ENCODE measurements at places on chromosomes 16 and 17.

- no peak for DNase-seq
Measured at GRCh38 chr16:27954191-27954590, 109.3 kb downstream of the GSG1L start.

DNA sequence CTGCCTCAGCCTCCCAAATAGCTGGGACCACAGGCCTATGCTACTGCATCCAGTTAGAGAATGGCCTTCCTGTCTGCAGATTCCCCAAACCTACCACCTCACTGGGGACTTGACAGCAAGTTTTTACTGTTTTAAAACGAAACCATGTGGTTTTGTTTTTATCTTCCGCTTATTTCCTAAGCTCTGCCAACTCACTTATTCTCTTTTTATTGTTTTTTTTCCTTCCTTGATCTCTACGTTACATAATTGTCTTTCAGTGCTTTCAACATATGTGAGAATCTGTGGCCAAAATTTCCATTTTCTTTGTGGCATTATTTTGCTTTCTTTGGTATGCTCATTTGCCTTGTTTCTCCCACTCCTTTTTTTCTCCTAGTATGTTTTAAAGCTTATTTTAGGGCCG lies 14.6 kb upstream of the SLC38A7 start:
- DNase-seq = no peak

GRCh38 chr17:13476720-13477119 lies 125.0 kb downstream of the HS3ST3A1 start:
- DNase-seq = no peak

GRCh38 chr17:7613769-7614424 lies 800 bp downstream of the FXR2 start:
- no peak for DNase-seq

- DNase-seq = no peak
Measured at GRCh38 chr17:64779376-64780095, 117.4 kb upstream of the SMURF2 start.

- DNase-seq = no peak
Measured at GRCh38 chr16:87297918-87298631, 19.1 kb downstream of the C16orf95 start.

DNA sequence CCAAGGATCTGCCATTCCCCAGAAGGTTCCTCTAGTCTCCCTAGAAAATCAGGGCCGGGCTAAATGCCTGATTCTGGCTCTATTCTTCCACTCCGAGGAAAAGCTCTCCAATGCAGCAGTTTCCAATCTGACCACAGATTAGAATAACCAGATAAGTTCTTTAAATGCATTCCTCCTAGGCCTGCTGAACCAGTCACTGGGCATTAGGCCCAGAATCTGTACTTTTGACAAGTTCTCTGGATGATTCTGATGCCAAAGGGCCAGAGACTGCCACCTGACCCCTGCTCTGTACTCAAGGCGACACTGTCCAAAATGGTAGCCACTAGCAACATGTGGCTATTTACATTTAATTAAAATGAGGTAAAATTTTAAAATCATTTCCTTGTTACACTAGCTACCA lies 22.3 kb downstream of the MAP3K14 start:
- DNase-seq = no peak

DNA sequence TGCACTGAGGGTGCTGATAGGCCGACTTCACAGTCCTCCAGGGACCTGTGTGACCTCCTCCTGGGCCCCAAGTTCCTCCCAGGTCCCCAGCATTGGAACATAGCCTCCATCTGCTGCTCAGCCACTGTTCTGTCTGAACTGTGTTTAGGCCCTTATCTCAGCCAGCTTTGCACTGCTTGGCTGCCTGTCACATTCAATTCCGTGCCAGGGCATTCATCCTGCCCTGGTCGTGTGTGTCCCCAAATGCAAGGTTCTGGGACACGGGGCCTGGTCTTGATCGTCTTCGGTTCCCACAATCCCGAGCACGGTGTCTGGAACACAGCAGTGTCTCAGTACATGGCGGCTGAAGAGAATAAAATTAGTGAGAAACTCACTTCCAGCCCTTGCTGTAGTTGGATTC lies 69.9 kb upstream of the NFAT5 start:
- DNase-seq = no peak

DNA sequence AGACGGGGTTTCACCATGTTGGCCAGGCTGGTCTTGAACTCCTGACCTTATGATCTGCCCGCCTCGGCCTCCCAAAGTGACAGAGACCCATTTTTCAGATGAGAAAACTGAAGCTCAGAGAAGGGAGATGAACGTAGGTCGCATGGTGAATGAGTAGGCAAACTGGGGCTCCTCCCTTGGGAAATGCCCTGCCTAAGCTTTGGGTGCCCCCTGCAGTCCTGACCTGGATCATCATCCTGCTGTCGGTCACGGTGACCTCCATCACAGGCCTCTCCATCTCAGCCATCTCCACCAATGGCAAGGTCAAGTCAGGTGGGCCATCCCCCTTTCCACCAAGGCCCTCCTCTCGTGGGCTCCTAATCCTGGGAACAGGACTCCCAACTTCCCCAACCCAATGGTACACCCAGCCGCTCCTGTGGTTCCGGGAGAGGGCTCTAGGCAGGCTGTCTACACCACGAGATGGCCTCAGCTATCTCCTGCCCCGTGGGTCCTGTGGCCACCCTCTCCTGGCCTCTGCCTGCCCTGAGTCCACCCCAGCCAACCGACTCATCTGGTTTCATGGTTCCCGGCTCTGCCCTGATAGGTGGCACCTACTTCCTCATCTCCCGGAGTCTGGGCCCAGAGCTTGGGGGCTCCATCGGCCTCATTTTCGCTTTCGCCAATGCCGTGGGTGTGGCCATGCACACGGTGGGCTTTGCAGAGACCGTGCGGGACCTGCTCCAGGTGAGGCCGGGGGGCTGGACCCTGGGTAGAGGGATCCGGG lies 4.7 kb downstream of the SLC12A3 start:
- DNase-seq = no peak

DNA sequence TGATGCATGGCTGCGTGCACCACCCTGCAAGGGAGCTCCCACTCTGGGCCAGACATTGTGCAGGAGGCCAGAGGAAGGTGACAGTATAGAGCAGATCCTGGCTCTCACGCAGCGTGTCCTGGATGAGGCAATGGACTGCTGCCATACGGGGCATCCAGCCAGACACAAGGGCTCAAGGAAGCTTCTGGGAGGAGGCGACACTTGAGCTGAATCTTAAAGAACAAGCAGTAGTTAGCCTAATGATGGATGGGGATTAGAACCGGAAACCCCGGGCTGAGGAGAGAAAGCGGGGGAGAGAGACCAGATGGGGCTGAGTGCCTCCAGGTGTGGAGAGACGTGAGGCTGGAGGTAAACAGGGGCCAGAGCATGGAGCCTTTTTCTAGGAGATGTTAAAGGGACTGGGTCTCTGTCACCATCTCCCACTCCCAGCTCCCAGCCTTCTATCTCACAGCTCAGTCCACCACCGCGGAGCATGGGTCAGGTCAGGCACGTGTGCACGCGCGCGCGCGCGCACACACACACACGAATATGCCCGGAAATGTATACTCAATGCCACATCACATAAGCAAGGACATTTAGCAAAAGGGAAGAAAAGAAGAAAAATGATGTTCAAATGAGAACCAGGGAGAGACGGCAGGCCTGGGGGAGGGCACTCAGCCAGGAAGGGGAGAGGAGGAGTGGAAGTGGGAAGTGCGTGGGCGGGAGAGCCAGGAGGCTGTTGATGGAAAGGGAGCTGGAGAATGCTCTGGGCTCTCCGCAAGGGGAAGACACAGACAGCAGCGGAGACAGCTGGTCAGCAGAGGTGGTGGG lies 46.3 kb downstream of the CCDC42 start:
- DNase-seq = no peak

DNA sequence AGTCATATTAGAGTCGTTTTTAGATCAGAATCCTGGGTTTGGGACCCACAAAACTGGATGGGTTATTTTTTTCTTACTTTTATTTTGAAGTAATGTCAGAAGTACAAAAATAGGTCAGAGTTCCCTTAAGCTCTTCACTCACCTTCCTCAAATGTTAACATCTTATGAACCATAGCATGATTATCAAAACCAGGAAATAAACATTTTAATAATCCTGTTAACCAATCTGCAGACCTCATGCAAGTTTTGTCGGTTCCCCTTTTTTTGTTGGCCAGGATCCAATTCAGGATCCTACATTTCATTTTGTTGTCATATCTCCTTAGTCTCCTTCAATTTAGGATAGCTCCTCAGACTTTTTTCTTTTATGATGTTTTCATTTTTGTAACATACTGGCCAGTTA lies 162.0 kb downstream of the CHD9 start:
- DNase-seq = no peak

DNA sequence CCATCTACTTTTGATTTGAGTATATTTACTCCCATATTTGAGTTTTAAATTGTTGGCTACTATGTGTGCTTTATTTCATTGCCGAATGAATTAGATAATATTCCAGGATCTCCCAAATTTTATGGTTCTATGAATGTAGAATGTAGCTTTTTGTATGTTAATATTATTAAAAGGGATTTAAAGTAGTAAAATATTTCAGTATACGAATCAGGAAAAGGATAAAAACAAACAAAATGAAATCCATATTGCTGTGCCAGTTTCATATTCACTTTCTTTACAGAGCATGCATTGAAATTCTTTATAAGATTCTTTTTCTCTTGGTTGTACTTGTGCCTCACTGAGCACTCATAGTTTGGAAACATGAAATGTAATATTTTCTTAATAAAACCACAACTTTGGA lies 155.1 kb downstream of the CHD9 start:
- no peak for DNase-seq

- no peak for DNase-seq
Measured at GRCh38 chr17:47305302-47305923, 18.3 kb upstream of the EFCAB13 start.

- DNase-seq = no peak
Measured at GRCh38 chr17:42155614-42156045, 841 bp upstream of the RAB5C start.

- DNase-seq = peak; percentile 33
Measured at GRCh38 chr17:50149091-50149416, 1.4 kb downstream of the PPP1R9B start.

- no peak for DNase-seq
Measured at GRCh38 chr17:49110509-49110908, 22.1 kb upstream of the B4GALNT2 start.

- no peak for DNase-seq
Measured at GRCh38 chr17:70276906-70277305, 107.6 kb downstream of the KCNJ2 start.

GRCh38 chr16:65410801-65411200 lies 288.9 kb upstream of the CDH11 start:
- DNase-seq = no peak

- no peak for DNase-seq
Measured at GRCh38 chr17:40915721-40916256, 21.7 kb downstream of the KRT23 start.

DNA sequence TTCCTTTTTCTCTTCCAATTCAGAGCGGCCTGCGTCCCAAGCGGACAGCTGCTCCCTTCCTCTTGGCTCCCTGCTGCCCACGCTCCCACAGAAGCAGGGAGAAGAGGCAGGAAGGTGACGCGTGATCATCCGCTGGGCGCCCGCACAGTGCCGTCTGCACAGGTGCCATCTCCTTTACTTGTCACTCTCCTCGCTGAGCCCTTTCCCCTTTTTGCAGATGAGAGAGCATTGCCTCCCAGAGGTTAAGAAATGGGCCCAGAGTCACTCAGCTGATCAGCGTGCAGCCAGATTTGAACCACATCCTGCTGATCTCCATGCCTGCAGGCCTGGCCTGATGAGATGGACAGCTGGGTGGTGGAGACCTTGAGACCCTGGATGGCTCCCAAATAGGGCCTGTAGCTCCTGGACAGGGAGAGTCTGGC lies 299.8 kb downstream of the SEC14L1 start:
- no peak for DNase-seq

- no peak for DNase-seq
Measured at GRCh38 chr17:16281351-16281750, 64.3 kb downstream of the PIGL start.

DNA sequence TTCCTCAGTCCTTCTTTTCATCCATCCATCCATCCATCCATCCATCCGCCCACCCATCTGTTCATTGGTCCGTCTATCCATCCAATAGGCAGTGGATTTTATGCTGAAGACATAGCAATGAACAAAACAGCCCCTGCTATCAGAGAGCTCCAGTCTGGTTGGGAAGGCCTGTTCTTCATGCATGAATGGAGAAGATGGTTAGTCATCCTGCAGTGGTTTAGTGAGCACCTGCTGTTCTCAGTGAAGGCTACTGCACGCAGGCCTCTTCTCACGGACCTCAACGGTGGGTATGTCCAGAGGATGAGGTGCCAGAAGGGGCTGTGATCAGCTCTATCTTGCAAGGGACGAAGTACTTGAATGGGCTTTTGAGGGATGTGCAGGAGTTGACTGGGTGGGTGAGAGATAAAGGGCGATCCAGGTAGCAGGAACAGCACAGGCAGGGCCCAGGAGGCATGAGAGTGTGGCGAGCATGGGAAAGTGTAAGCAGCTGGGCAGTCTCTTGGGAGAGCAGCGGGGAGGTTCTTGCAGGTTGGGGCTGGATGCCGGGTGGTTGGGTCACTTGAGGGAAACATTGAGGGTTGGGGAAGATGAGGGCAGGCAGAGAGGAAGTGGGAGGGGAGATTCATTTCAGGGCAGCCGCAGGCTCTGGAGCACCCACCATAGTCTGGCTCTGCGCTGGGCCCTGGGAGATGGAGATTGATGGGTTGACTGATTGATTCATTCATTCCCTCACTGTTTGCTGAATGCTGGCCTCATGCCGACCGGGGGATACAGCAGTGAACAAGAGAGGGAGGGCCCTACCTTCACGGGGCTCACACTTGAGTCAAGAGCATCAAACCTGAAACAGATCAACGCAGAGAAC lies 115.0 kb upstream of the CIBAR2 start:
- no peak for DNase-seq

GRCh38 chr17:62703776-62704380 lies 76.4 kb downstream of the MRC2 start:
- DNase-seq = peak; percentile 59

- DNase-seq = no peak
Measured at GRCh38 chr16:86680661-86681030, 102.3 kb downstream of the FOXL1 start.

DNA sequence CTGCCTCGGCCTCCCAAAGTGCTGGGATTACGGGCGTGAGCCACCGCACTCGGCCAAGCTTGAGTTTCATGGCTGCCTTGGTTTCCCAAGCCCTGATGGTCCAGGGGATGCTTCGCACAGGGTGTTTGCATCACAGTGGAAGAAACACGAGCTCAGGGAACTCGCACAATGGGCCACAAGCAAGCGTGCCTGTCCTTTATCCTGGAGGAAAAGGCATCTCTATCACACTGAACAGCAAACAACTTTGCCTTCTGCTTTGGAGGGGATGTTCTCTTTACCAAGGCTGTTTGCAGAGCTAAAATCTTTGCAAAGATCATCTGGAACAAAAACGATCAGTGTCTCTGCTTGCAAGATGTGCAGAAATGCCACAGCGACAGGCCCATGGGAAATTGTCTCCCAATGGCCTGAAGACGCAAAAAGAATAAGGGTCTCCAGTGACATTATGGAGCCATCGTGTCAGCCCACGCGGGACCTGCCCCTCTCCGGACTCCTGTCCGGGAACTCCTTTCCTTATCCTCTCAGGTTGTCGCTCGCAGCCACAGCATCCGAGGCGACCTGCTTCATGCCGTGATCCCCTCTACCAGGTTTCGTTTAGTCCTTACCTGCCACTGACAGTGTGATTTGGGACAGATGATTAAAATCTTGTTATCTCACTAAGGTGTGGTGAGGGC lies 44.1 kb upstream of the CBFA2T3 start:
- no peak for DNase-seq

GRCh38 chr16:86924537-86924936 lies 346.2 kb downstream of the FOXL1 start:
- no peak for DNase-seq

All from anterior cingulate cortex (tissue), 58 donors.